ENCODE measurements at places on chromosomes 6 and 20.

- no peak for DNase-seq
Measured at GRCh38 chr6:84867521-84867920, 103.1 kb upstream of the TBX18 start.

DNA sequence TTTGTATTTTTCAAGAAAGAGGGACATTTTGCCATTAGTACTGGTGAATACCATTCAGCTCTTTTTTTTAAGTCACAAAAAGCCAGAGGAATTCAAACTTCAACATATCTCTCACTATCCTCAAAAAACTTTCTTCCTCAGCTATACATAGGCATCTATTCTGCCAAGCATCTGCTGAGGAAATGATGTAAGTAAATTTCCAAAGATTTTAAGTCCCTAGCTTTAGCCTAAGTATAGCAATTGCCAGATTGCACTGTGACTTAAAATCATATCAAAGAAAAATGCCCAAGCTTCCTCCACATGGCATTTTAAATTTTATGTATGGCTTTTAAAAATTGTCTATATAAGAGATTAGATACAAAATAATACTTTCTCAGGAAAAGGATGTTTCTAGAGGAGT is 237.4 kb downstream of the EYS start:
- DNase-seq: no peak

- no peak for DNase-seq
Measured at GRCh38 chr20:57582432-57583288, 21.8 kb downstream of the PCK1 start.

- no peak for DNase-seq
Measured at GRCh38 chr20:4243071-4243470, 227.7 kb upstream of the RNF24 start.

GRCh38 chr6:158760618-158761250 is 58.4 kb downstream of the EZR start:
- no peak for DNase-seq

GRCh38 chr20:34642009-34642408 is 34.9 kb downstream of the PIGU start:
- no peak for DNase-seq
